Activated CD8-positive, alpha-beta T cell treated with anti-CD3 and anti-CD28 coated beads for 36 hours (primary cell): ENCODE measurements at places on chromosomes 7 and 10. TPM values are rescaled to one million over a fixed set of nuclear protein-coding genes. Genes with fewer than 3 reads are reported as not detected.

The NPY gene
- total RNA-seq: not detected

The MMD2 gene
- total RNA-seq: not detected

The CPXM2 gene
- total RNA-seq: not detected

The TACC2 gene
- total RNA-seq: not detected

The C10orf62 gene
- not detected for total RNA-seq

The TMEM60 gene
- total RNA-seq: 8.1 TPM

The MMP21 gene
- total RNA-seq: not detected

The GDF2 gene
- not detected for total RNA-seq

The UTF1 gene
- not detected for total RNA-seq
